ENCODE measurements at places on chromosomes 5 and 9. TPM values are rescaled to one million over a fixed set of nuclear protein-coding genes. Genes with fewer than 3 reads are reported as not detected.

DNA sequence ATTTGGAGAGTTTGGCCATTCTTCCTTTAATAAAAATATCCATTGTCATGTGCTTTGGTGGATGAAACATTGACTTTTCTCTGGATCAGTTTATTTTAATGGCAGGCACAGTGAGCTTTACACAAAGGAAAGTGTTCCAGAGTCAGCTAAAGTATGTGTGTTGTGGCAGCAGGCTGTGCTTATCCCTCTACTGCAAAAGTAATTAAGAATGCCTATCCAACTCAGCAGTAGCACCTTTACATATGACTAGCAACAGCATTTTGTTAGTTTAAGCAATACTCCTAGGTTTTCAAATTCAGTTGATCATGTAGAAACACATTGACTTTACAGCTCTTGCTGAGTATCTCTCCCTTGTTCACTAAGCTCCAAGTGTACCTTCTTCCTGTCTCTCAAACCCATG, 730.5 kb upstream of the RGMB start:
- DNase-seq, result no peak

GRCh38 chr9:19464061-19464763, 55.4 kb downstream of the ACER2 start:
- DNase-seq, result no peak

The BRINP1 gene
- total RNA-seq, result 5.8 TPM

GRCh38 chr9:93380410-93381060, 71.0 kb upstream of the FAM120A start:
- DNase-seq, result no peak

DNA sequence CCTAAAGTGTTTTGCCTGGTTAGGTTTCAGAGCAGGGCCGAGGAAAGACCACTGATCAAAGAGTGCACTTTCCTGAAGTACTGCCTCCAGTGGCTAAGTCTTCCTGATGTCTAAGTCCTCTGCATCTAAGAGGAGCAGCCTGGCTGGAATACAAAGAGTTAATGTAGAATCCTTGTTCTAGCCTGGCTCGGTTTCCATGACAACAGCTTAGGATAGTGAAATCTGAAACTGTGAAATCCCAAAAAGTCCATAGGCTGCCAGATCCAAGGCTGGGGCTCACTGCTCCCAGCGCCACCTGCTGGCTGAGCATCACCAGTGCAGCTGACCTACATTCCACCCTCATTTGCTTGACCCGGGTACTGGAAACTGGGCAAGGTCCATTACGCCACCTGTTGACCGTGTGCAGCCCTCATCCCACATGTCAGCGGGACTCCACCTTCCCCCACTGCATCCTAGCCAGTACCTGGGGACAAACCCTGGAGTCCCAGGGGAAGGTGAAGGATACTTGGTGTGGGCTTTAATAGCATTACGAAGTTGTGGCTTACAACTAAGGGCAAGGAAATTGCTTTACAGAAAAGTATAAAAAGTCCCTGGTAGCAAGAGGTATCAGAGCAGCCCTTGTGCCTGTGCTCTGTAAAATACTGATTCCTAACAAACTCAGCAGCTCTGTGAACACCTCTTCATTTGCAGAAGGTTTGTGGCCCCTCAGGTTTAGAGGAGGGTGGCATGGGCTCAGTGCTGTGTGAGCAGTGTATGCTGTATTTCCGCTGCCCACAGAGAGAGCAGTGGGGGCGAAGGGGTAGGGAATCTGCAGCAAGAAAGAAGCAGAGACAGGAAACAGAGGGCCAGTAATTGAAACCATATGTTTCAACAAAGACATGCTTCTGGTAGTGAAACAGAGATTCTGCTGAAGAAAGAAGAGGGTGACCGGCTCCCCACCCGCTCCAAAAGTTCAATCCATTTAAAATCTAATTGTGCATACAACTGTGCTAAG, 36.0 kb downstream of the PCDHGC5 start:
- peak; percentile 98 for DNase-seq

- DNase-seq, result no peak
Measured at GRCh38 chr5:143641549-143642355, 170.2 kb upstream of the HMHB1 start.

Data from fibroblast of the aortic adventitia (primary cell).